Stimulated activated CD8-positive, alpha-beta memory T cell treated with anti-CD3 and anti-CD28 coated beads, Interleukin-7, amount 100 ng/mL, for 1 hour (primary cell): ENCODE measurements at places on chromosomes 16 and 17.

DNA sequence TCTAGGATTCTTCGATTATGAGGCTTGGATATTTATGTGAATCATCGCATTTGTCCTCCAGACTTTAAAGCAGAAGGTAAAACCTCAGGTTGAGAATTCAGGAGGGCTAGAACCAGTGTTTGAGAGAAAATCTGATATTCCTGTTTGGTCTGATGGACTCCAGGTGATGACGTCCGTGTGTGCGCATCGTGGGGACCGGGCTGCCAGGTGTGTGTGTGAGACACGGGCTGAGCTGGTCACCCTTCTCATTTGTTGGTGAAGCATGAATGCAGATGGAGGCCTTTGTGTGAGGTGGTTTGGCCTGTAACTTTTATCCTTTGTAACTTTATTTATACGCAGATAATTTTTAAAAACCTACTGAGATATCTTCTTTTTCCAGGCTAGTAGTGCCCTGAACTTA lies 42.8 kb downstream of the ZNF750 start:
- no peak for DNase-seq

DNA sequence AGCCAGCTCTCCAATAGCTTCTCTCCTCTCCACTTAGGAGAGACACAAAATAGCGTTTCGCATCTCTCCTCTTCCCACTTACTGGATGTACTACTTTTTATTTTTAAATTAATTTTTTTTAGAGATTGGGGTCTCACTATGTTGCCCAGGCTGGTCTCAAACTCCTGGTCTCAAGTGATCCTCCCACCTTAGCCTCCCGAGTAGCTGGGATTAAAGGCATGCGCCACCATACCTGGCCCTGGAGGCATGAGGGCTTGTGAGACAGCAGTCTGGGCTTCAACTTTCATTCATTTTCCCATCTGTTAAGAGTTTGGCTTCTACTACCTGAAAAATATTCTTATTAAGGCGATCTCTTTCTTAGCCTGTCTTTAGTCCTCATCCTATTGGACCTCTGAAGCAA lies 18.3 kb downstream of the SLC7A6OS start:
- DNase-seq = no peak

GRCh38 chr17:50118076-50118827 lies 11.7 kb downstream of the SAMD14 start:
- no peak for DNase-seq

GRCh38 chr17:35210741-35211140 lies 16.5 kb upstream of the SLC35G3 start:
- DNase-seq = no peak

DNA sequence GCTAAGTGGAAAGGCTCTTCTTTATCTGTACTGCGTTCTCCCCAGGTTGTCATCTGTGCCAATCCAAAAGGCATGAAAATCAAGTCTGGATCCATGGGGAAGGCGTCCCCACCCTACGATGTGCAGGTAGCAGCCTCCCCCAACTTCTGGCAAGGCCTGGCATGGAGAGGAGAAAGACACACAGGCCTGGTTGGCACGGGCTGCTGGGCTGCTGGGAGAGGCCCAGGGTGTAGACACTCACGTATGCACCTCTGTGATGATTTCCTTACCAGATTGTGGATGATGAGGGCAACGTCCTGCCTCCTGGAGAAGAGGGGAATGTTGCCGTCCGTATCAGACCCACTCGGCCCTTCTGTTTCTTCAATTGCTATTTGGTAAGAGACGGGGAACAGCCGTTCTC lies 20.4 kb upstream of the ACSM2A start:
- DNase-seq = no peak

DNA sequence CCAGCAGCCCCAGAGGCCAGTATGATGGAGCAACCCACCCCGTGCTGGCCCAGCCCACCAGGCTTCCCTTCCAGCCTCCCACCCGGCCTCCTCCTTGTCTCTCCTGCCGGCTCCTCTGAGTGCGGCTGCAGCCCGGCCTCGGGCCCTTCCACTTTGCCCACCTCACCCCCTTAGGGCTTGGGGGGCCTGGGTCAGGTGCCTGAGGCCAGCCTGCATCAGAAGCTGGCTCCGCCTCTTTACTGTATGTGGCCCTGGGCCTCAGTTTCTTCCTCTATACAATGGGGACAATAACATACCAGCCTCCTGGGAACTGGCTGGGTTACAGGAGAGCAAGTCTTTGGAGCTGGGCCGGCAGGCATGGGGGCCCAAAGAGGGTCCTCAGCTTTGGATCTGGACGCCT lies 221.1 kb upstream of the CIBAR2 start:
- DNase-seq = no peak

- no peak for DNase-seq
Observed at GRCh38 chr16:77898671-77899211, 110.4 kb downstream of the VAT1L start.

DNA sequence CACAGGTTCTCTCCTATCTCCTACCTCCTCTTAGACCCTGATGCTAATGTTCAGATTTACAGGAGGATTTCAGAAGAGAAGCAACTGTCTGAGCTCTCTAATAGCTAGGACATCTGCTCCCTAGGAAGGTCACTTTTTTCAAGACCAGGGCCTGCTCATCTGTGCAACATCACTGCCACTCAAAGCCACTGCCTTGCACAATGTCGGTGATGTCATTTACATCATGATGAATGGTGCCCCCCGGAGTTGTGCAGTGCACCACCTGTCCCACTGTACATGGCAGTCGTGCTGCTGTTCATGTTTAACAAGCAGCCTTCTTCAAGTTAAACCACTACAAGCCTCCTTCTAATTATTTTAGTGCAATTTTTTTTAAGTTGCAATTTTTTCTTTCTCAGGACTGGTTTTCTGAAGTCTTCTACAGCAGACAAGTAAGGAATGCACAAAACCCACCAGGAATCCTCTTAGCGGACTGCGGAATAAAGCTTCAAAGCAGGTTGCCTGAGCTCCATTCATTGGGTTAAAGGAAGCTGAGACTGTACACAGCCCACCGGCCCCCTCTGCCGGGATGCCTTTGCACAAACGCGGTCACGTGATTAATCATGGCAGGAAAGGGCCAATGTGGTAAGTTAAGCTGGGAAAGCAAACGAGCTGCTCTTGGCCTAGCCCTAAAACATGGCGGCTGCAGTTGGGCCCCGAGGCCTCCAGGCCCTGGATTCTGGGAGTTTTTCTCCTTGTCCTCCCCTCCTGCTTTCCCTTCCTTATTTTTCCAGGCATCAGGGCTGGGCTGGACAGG lies 74.1 kb downstream of the MYH11 start:
- DNase-seq = no peak

GRCh38 chr17:9878786-9879525 lies 26.1 kb downstream of the RCVRN start:
- DNase-seq = no peak

- no peak for DNase-seq
Observed at GRCh38 chr17:31538080-31538762, 146.7 kb downstream of the RAB11FIP4 start.

- DNase-seq = no peak
Observed at GRCh38 chr17:37802061-37802595, 57.3 kb upstream of the HNF1B start.

GRCh38 chr16:68529608-68529930 lies 9.5 kb upstream of the ZFP90 start:
- DNase-seq = no peak

GRCh38 chr17:82948957-82949356 lies 109.1 kb upstream of the ZNF750 start:
- DNase-seq = no peak

GRCh38 chr17:39001703-39002637 lies 34.8 kb upstream of the FBXO47 start:
- DNase-seq = no peak

- DNase-seq = no peak
Observed at GRCh38 chr17:67203818-67204217, 41.2 kb downstream of the HELZ start.

DNA sequence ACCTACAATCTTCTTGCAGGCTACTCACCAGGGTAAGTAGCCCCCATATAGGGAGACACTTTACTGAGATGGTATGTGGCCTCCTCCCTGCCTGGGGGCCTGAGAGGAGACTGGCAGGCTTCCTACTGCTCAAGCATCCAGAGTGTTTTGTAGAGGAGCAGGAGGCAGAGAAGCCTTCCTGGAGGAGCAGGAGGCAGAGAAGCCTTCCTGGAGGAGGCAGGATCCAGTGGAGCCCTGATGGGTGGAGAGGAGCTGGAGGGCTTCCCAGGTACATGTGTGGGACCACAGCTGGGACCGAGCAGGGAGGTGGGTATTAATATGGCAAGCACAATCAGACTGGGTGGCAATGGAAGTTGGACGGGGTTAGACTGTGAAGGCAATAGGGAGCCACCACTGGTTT lies 2.1 kb upstream of the ADGRG5 start:
- DNase-seq = no peak

DNA sequence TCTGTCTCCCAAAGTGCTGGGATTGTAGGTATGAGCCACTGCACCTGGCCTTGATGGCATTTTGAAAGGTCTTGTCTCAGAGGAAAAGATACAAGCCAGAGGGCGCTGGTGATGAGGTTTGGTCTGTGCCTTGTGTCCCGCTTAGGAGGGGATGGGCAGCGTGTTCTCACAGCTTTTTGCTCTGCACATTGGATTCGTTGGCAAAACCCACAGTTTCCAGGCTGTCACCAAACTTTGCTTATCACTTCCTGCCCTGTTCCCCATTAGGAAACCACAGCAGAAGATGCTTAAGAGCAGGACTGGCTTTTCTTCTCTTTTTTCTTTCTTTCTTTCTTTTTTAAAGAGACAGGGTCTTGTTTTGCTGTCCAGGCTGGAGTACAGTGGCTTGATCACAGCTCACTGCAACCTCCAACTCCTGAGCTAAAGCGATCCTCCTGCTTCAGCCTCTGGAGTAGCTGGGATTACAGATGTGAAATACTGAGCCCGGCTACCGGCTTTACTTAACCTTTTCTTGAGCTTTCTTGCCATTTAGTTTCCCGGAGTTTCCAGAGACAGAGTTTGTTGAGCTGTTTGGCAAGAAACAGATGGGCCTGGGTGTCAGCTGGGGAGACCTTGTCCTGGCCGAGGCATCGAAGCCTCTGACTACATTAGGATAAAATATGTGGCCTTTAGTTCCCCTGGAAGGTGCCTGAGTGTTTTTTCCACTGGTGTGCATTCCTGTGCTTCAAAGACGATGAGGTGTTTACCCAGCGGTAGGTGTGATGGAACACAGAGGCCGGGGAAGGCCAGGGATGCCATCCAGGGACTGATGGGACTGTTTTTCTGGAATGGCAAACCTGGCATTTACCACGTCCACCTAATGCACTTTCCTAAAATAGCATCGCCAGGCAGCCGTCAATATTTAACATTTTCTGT lies 112.9 kb downstream of the ABCC1 start:
- DNase-seq = no peak

GRCh38 chr16:66551348-66551759 lies 1.0 kb upstream of the CKLF start:
- no peak for DNase-seq

GRCh38 chr17:226108-227077 lies 44.9 kb upstream of the DOC2B start:
- DNase-seq = no peak
